ENCODE measurements at places on chromosomes 6 and 20.

DNA sequence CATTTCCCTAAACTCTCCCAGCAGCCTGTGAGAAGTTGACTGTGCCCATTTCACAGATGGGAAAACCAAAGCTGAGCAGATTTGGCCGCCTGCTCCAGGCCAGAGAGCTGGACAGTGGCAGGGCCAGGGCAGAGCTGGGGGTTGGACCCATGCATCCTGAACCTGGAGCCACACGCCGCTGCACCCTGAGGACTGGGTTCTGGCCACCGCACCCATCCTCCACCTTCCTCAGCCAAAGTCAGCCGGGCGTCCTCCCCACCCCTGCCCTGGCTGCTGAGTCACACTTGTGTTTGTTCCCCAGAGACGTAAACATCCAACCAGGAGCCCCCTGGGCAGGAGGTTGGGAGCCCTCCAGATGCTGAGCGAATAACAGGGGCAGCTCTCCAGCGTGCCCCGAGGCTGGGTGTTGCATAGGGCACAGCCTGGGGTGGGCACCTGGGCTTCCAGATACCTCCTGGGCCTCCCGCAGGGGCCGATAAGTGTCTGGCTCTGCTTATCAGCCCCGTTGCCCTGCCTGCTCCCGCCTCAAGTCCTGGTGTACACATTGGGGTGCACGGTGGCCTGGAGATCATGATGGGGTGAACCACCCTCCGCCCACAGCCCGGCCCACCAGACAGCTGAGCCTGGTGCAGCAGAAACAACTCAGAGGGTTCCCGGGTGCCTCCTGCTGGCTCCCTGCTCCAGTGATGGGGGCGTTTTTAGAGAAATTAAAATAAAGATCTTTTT lies 23.8 kb downstream of the RBM38 start:
- DNase-seq: no peak

DNA sequence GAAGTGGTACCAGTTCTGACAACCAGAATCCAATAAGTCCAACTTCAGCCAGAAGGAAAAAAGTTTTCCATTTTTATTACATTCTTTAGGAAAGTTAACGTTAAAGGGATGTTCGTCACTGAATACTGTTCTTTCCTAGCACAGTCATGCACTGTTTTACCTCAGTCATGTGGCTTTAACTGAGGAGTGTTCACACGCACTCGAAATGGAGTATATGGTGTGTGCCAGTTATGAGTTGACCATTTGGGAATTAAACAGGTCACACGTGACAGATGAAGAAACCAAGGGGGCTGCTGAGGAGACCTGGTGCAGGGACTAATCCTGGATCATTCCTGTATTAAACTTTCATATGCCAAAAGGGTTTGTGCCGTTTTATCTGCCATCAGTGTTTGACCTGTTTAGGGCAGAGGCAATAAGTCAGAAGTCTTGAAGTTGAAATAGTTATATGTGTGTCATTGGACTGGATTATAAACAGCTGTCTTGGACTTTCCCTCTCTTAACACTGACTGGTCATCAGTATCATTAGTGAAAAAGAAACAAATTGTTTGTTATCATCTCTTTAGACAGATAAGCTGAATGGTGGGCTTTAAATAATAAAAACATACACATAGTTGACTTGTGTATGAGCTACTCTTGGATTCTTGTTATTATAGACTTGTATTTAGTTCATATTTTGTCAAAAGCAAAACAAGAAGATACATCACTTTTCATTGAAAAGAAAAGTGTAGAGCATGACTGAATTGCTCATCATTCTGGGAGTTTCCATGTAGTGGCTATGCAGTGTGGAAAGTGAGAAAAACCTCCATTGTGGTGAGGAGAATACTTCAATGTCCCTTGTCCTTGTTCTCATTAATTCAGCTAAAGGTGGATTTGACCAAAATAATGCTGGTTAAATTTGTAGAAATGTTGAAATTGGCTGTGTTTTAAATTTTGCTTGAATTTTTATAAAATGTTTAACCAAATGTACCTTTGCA lies 123.5 kb upstream of the SAMD5 start:
- DNase-seq: no peak

GRCh38 chr6:33008944-33009861 lies at the start of gene HLA-DOA:
TSS of gene HLA-DOA (minus strand) at chr6:33009591.
- DNase-seq: no peak

GRCh38 chr6:166588691-166589336 lies 2.3 kb upstream of the RAMACL start:
- no peak for DNase-seq

DNA sequence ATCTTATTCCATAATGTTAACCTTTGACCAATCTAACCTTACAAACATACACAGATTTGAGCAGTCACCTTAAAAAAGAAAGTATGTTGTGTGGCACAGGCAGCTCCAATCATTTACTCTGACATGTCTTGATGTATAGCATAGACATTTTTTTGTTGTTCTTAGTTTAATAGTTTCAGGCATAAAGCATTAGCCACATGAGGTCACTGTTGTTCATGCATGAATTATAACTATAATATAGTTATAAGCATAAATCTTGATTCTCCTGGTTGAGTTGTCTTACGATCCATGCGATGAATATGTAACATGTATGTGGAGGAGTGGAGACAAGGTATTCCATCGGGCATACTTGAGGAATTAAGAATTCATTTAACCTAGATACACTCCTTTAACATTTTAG lies 26.1 kb upstream of the NKAIN2 start:
- DNase-seq: no peak

DNA sequence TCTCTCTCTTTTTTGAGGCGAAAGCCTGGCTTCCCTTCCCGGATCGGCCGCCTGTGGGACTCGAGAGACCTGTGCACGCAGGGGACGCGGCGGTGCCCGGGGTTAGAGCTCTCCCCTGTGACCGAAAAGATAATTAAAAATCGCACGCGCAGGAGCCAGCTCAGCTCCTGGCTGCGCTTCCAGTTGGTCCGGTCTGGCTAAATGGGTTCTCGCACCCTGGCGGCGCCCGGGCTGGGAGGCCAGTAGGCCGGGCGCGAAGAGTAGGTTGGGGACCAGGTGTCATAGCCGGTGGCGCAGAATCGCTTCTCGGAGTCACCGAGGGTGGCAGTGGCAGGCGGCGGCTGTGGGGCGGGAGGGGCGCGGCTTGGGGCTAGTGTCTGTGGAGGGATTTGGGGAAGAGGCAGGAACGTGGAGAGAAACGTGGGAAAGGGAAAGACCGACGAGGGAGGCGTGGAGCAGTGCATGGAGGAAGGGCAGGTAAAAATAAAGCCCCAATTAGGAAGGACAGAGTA lies 41.9 kb upstream of the SUPT3H start:
- peak; percentile 22 for DNase-seq

DNA sequence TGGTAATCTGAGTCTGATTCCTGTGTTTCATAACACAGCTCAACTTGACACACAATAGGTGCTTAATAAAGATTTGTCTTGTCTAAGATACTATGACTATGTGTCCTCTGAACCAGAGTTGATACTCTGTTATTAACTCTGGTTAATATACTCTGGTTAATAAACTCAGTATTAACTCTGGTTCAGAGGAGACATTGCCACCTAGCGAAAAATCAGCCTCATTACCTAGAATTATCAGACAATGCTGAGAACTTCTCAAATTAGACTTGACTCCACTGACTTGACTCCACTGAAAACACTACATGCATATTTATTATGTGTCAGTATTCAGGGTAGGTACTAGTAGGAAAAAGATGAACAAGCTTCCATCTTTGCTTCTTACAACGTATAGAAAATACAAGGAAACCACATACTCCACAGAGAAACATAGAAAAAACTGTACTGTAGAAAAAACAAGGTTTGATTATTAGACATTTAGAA lies 73.9 kb downstream of the AHI1 start:
- no peak for DNase-seq

DNA sequence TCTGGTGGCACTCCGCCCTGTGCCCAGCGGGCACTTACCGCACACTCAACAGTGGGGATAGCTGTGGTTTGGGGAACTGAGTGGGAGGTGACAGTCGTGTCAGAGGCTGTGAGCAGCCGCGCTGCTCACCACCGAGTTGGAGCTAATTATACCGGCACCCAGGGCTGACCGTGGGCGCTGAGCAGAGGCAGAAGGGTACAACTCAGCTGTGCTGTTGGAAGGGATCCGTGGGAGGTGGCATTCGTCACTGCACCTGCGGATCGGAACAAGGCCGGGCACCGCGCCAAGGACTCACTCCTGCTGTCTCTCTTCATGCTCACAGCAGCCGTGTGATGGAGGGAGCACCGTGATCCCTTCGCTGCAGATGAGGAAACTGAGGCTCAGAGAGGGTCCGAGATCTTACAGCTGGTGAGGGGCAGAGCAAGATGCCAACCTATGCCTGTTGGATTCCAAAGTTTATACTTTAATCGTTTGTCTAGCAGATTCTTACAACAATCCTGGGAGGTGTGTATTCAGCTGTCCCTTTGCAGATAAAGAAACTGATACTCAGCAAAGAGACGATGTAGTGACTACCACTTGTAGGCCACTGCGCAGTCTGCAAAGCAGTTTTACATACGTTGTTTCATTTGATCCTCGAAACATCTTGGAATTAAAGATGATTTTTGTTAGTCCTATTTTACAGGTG lies 713 bp upstream of the ELMO2 start:
- peak; percentile 58 for DNase-seq

- no peak for DNase-seq
These were observed 636.3 kb downstream of the UTRN start for GRCh38 chr6:144921206-144921975.

GRCh38 chr6:81763968-81764367 lies 11.5 kb upstream of the TENT5A start:
- no peak for DNase-seq

GRCh38 chr6:117624869-117625481 lies 22.7 kb upstream of the GOPC start:
- DNase-seq: no peak

GRCh38 chr20:17533396-17533795 lies 2.2 kb upstream of the BFSP1 start:
- no peak for DNase-seq

DNA sequence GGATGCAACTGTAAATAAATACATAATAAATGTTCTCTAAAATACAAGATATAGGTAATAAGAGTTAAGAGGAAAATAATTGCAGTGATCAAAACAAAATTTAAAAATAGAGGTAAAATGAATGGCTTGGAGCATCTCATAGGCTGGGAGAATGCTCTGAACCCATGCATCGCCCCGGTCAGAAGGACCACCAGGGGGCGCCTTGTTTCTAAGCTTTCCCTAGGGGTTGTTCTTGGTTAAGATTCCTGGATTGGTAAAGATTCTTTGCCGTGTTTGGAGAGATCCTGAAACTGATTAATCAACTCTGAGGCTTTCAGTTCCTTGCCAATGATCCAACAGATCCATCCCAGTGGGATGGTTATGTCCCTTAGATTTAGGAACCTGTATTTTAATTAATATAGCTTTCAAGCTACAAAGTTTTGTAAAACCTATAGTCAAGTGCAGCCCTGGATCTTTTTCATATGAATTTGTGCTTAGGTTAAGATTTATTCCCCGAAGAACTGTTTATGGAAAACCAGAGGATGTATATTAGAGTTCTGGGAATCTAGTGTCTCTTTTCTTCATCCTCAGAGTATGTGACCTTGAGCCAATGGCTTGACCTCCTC lies 45.3 kb upstream of the PRELID3B start:
- DNase-seq: peak; percentile 20

GRCh38 chr20:17652411-17652810 lies 29.6 kb downstream of the RRBP1 start:
- DNase-seq: no peak

GRCh38 chr20:42063141-42063540 lies 445.0 kb upstream of the CHD6 start:
- DNase-seq: no peak

DNA sequence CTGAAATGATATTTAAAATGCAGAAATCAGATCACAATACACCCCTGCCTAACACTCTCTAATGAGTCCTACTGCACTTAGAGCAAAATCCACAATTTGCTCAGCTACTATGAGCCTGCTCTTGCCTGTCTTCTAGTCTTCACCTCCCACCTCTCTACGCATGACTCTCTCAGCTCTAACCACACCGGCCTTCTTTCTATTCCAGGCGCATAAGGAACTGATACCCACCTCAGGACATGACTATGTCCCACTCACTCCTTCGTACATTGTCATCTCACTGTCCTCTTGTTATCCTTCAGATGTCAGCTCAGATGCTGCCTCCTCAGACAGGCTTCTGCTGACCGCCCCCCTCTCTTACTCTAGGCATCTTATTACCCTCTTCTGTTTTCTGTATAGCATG lies 201.0 kb upstream of the FLRT3 start:
- DNase-seq: no peak

DNA sequence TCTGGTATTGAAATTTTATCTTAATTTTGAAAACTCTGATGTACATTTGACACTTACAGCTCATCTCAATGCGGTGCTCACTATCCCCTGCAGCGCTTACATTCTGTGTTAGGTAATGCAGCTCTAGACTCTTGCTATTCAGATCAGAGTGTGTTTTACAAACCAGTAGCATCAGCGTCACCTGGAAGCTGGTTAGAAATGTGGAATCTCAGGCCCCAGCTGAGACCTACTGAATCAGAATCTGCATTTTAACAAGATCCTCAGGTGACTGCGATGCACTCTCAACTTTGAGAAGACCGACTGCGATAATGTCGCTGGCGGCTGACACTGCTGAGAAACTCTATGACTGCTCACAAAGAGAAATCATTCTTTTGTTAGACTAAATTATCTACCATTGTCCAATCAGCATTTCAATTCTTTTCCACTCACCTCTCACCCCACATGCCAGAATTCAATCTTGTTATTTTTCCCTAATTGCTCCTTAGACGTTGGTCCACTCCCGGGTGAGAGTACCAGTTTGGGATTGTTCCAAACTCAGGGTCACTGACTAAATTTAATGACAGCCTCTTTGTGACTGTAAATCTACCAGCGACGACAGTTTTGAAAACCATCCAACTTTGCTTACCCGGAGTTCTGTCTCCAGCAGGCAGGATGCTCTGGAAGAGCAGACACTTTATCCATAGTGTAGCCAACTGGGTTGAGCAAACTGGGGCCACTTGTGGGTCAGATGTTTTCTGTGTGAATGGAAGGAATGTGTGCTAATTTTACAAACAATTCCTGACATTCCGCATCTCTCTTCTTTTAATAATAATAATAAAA lies 140.1 kb upstream of the BTBD3 start:
- DNase-seq: no peak

DNA sequence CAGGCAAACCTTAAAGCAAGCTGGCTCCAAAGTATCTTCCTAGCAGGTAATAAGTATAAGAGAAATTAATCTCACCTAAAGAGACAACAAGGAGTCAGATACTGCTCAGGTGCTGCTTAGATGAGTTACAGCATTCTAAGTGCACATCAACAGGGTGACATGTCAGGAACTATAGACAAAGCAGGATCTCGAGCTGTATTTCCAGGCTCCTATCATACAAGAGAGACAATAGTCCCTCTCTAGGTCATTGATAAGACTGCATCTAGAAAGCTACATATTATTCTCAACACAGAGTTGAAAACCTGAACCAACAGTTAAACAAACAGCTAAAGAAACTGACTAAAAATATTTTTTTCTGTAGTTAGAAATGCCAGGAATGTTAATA lies 3.9 kb downstream of the PTPRK start:
- DNase-seq: no peak

- DNase-seq: no peak
These were observed 14.9 kb downstream of the TTBK1 start for GRCh38 chr6:43258180-43258579.

DNA sequence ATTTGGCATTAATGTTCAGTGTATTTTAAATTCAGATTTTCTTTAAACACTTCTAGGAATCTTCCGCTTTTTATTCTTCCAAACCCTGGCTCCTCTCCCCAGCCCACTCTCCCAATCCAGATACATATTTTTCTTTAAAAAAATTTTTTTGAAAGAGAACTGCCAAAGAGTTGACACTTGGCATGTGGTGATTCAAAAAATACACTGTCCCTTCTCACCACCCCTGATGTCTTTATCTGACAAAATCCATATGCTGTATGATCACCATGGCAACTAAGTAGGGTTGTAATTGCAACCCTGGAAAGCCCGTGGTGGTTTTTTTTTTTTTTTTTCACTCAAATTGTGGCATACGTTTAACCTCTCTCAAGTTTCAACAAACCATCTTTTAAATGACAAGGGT lies 355.8 kb upstream of the SASH1 start:
- no peak for DNase-seq

All from caudate nucleus (tissue), 63 donors.